ENCODE measurements at places on chromosomes 5 and 9. TPM values are rescaled to one million over a fixed set of nuclear protein-coding genes. Genes with fewer than 3 reads are reported as not detected.

DNA sequence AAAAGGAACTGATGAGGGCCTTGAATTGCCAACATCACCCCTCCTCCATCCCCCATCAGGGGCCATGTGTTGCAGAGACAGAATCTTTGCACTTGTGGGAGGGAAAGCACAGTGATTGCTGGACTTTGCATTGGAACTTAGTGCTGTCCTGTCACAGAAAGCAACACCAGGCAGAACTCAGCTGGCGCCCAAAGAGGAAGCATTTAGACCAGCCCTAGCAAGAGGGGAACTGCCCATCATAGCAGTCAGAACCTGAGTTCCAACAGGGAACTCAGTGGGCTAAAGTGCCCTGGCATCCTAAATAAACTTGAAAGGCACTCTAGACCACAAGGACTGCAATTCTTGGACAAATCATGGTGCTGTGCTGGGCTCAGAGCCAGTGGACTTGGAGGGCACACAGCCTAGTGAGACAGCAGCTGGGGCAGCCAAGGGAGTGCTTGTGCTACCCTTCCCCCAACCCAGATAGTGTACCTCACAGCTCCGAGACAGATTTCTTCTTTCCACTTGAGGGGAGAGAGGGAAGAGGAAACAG is 128.1 kb downstream of the ACTL7B start:
- peak overlapping the region; percentile 1 for H3K27ac ChIP-seq
- H3K4me3 ChIP-seq = no peak overlapping the region
- peak; percentile 79 for DNase-seq
- H3K4me1 ChIP-seq = no peaks in the 10 kb centered on the region

Gene WDR31
- 0.54 TPM for polyA plus RNA-seq

Gene CD274
- polyA plus RNA-seq = 2.1 TPM

- H3K36me3 ChIP-seq = no peaks in the 10 kb centered on the region
- no peaks in the 10 kb centered on the region for H3K4me1 ChIP-seq
- no peak overlapping the region for H3K4me3 ChIP-seq
- H3K27ac ChIP-seq = no peak overlapping the region
Observed at GRCh38 chr5:68554571-68555279, 339.2 kb downstream of the PIK3R1 start.

DNA sequence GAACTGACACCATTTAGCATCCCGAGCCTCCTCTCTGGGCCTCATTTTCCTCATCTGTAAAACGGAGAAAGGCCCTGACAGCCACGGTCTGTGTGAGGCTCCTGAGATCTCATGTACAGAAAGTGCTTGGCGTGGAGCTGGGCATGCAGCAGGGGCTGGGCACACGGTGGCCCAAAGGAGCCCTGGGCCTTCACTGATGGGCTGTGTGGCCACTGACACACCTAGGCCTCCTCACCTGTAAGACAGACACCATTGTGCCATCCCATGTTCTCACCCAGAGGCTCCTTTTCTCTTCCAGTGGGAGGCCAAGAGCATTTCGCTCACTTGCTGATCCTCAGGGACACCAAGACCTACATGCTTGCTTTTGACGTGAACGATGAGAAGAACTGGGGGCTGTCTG is 1.6 kb downstream of the ORM1 start:
- H3K27ac ChIP-seq = no peak overlapping the region
- H3K36me3 ChIP-seq = no peaks in the 10 kb centered on the region
- no peaks in the 10 kb centered on the region for H3K4me1 ChIP-seq
- H3K4me3 ChIP-seq = no peak overlapping the region
- DNase-seq = no peak
- no peaks in the 10 kb centered on the region for H3K27me3 ChIP-seq

Gene LRRC19
- not detected for polyA plus RNA-seq

- no peaks in the 10 kb centered on the region for H3K27me3 ChIP-seq
- H3K4me3 ChIP-seq = no peak overlapping the region
- no peak overlapping the region for H3K27ac ChIP-seq
- H3K4me1 ChIP-seq = no peaks in the 10 kb centered on the region
Observed at GRCh38 chr5:106399391-106399790, 1271.3 kb downstream of the EFNA5 start.

DNA sequence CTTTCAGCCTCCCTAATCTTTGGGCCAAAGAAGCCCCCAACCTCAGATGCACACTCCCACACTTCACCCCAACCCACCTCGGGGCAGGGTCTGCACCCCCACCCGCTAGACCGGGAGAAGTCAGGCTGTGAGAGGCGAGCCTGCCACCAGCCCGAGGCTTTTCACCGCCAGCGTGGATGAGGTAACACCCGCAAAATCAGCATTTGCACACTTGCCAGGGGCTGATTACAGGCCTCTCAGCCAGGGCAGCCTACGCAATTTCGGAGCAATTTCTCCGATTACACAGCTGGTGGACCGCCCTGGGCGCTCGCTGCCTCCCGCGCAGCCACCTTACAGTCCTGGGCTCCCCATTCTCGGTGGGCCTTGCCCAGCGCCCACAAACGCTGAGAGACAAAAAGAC is 68.5 kb downstream of the FOXD1 start:
- no peaks in the 10 kb centered on the region for H3K36me3 ChIP-seq
- no peaks in the 10 kb centered on the region for H3K27me3 ChIP-seq
- no peak for DNase-seq
- H3K4me3 ChIP-seq = no peak overlapping the region

Gene C9
- polyA plus RNA-seq = not detected

GRCh38 chr5:146040527-146040926 is 64.8 kb downstream of the PLAC8L1 start:
- no peaks in the 10 kb centered on the region for H3K27me3 ChIP-seq
- H3K27ac ChIP-seq = no peak overlapping the region
- DNase-seq = no peak

DNA sequence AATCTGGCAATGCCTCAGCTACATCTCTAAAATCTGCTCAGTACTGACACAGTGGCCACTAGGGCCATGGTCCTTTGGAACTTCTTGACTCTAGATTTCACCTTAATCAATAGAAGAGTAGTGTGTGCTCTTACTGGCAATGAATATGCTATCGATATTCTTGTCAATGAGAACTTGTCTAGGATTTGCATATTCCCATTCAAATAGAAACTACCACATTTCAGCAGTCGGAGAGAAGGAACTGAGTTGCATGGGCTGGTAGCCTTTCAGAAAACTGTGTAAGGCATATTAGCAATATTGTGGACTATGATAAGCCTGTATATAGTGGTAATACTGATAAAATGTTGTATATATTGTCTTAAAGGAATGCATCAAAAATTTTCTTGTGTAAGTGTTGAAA is 45.3 kb upstream of the NAA35 start:
- H3K4me1 ChIP-seq = no peaks in the 10 kb centered on the region
- H3K27ac ChIP-seq = no peak overlapping the region
- no peak for DNase-seq
- no peak overlapping the region for H3K4me3 ChIP-seq
- no peaks in the 10 kb centered on the region for H3K36me3 ChIP-seq

DNA sequence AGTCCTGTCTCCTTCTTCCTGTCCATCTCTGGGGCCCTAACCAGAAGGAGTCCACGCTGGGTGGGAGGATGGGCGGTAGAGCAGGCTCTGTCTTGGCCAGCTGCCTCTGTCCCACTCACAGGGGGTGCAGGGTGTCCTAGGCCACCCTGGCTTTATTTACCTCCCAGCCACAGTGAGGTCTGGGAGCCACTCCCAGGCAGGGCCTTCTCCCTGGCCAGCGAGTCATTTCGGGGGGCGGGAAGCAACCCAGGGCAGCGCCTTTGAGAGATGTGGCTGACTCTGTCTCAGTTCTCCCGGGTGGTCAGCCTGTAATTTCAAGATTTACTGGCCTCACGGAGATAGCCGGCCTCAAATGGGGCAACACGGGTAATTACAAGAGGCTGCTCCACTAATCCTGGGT is 67.4 kb upstream of the PTCH1 start:
- H3K27ac ChIP-seq = no peak overlapping the region
- H3K36me3 ChIP-seq = no peaks in the 10 kb centered on the region
- H3K4me1 ChIP-seq = no peaks in the 10 kb centered on the region
- H3K27me3 ChIP-seq = no peaks in the 10 kb centered on the region

Gene PALM2AKAP2
- 5.6 TPM for polyA plus RNA-seq

Gene ZNF483
- polyA plus RNA-seq = 1.2 TPM

DNA sequence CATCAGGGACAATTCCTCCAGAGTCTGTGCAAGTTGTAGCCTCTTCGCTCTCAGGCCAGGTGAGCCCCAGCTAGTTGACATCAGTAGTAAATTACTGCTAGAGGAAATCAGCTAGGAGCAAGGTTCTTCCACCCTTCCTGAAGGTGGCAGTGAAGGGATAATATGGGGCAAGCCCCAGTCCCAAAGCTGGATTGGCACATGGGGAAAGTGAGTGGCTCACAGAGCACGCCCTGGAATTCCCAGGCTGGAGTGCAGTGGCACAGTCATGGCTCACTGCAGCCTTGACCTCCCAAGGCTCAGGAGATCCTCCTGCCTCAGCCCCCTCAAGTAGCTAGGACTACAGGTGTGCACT is 82.1 kb downstream of the CYFIP2 start:
- peaks cover 2% of the 10 kb centered on the region for H3K36me3 ChIP-seq
- no peak overlapping the region for H3K27ac ChIP-seq
- no peak for DNase-seq
- no peaks in the 10 kb centered on the region for H3K4me1 ChIP-seq
- no peak overlapping the region for H3K4me3 ChIP-seq

Gene TMOD1
- polyA plus RNA-seq = 26.2 TPM

All from aorta (tissue), 5 donors.